ENCODE measurements at places on chromosomes 3 and 15. TPM values are rescaled to one million over a fixed set of nuclear protein-coding genes. Genes with fewer than 3 reads are reported as not detected.

The PLIN1 gene
- not detected for total RNA-seq

The AGTR1 gene
- total RNA-seq = not detected

The CD200R1L gene
- not detected for total RNA-seq

The ACP3 gene
- not detected for total RNA-seq

The PPM1L gene
- 5.8 TPM for total RNA-seq

The HRG gene
- not detected for total RNA-seq

The SAMMSON gene
- total RNA-seq = not detected

The ILDR1 gene
- total RNA-seq = 0.17 TPM

The AHSG gene
- not detected for total RNA-seq

The BCL2A1 gene
- 14.8 TPM for total RNA-seq
